ENCODE measurements at places on chromosomes 4 and X.

GRCh38 chr4:119501740-119502139 lies 126.9 kb downstream of the PDE5A start:
- DNase-seq, result no peak

DNA sequence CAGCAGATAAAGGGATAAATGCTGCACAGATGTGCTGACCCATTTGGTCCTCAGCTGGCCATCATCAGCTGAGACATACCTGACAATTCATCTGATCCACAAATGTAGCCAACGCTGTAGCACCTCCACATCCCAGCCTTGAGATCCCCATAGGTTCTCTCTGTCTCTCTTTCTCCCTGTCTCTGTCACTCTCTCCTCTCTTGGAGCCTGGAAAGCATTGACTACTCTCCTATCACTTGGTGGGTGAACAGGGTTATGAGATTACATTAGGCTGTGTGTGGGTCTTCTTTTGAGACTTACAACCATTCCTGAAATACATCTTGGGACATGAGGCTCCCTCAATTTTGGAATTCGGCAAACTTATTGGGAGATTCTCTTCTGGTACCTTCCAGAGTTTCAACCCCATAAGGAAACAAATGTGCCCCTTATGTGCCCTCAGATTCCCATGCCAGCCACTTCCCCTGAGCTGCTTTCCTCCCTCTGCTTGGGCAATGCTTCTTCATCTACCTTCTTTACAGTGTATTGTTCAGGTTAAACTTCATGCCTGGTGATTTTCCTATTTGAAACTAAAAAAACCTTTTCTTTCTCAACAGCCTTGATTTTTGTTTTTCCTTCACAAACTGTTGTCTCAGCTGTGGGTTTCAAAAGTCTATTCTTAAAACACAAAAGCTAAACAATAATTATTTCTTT lies 29.1 kb upstream of the FGF2 start:
- no peak for DNase-seq

DNA sequence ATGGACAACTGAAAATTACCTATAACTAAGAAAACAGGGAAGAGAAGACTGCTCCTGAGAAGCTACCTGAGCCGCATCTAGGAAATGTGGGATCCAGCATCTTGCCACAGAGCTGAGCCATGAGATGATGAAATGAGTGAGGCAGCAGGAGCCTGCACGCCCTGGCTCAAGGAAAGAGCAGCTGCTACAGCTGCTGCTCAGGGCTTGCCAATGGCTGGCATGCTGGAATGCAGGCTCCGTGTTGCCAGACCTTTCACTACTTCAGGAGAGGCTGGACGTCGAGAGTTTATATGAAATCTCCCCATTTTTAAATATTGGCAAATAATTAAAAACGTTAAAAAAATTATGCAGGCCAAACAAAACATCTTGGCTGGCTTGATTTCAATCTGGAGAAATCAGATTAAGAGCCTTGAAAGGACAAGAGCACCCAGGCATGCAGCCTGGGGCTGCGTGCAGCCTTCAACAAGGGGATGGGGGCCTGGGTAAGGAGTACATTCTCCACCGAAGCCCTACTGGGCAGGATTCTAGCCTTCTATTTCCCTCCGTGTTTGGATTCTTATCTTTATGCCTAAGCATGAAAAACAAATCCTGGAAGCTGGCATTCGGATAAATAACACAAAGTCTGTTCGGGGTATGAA lies 227.6 kb downstream of the NR3C2 start:
- no peak for DNase-seq

- no peak for DNase-seq
Measured at GRCh38 chr4:170741856-170742255, 652.1 kb upstream of the AADAT start.

DNA sequence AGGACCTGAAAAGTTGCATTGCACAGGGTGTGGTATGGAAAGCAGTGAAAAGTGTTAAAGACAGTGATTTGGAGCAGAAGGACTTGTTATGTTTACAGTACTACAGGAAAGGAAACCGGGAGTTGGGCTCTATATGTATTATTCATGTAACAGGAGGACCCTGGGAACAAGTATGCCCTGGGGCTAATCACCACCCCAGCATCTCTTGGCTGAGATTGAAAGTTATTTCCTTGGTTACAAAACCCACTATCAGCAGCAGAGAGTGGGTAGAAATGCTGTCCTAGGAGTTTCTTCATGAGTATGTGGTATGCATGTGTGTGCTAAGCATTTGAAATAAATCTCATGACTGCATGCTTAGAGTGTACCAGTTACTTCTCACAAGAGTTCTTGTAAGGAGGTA lies 46.9 kb downstream of the STK32B start:
- DNase-seq, result no peak

- DNase-seq, result no peak
Measured at GRCh38 chrX:63746278-63746677, 38.7 kb downstream of the ARHGEF9 start.

- peak; percentile 87 for DNase-seq
Measured at GRCh38 chr4:6746721-6747293, 30.8 kb downstream of the BLOC1S4 start.

GRCh38 chr4:15349531-15349935 lies 78.3 kb upstream of the C1QTNF7 start:
- no peak for DNase-seq
